Stimulated activated CD4-positive, alpha-beta T cell treated with anti-CD3 and anti-CD28 coated beads, Interleukin-12 subunit alpha, Interleukin-12 subunit beta, amount 100 ng/mL, for 48 hours (primary cell): ENCODE measurements at places on chromosomes 16 and 17.
A peak's percentile ranks its signal among the peaks of the same experiment; 100 is the strongest.

DNA sequence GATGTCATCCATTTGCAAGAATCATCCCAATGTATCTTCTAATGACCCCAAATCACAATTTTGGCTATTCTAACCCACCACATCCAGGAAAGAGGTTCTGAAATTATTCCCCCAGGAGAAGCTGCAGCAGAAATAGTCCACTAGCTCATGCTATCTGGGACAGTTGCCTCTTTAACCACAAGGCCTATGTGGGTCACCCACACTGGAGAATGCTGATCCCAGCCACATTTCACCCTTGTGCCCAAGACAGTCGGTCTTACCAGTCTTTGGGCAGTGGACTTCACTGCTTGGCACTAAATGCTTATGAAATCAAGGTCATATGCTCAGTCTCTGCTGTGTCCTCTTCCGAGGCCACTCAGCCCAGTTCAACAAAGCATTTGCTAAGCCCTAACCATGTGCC is 27.0 kb downstream of the ABCC12 start:
- DNase-seq = no peak

DNA sequence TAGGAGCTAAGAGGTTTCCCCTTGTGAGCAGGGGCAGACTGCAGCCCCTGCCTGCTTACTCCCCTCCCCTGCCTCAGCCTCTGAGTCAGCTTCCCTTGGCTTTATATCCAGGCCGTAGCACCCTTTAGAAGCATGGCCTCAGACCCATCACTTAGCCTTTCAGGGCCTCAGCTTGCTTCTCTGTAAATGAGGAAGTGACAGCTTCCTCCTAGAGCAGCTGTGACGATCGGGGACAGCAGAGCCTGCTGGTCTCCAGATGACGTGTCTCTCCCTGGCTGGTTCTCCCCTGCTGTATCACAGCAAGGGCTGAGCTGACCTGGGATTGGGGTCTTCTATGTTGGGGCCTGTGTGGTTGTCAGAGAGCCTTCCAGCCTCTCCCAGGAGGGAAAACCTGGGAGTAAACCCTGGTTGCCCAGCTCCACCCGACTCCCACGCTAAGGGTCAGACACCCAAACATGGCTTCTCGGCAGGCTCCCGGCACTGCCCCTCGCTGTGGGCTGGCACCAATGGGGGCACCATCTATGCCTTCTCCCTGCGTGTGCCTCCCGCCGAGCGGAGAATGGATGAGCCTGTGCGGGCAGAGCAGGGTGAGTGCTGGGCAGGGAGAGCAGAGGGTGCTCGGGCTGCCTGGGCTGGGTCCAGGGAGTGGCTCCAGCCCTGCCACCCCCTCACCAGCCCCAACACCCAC is 16.3 kb upstream of the MYO15B start:
- DNase-seq = no peak

DNA sequence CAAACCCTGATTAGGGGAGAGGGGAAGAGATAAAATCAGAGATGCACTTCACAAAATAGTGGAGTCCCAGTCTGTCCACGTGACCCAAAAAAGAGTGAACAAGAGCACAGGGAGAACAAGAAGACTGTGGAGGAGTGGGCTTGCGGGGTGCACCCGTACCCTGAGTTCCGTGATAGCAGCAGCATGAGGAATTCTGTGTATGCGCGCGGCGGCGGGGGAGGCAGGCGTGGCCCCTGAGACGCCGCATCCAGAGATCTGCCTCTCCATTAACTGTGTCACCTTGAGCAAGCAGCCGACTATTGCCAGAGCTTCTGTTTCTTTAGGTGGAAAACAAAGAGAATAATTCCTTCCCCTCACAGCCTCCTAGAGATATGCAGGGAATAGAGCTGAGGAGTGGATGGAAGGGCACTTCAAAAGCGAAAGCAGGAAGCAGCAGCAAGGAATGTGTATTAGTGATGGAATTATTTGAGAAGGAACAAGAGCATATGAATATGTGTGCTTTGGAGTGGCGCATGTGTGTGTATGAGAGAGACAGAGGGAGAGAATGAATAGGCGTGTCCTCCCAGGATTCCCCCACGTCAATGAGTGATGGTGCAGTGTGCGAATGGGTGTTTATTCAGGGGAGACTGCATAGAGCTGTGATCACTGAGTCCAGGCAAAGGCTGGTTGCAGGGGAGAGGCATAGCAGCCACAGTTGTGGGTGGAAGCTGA is 10.4 kb upstream of the SOX9 start:
- DNase-seq = no peak

DNA sequence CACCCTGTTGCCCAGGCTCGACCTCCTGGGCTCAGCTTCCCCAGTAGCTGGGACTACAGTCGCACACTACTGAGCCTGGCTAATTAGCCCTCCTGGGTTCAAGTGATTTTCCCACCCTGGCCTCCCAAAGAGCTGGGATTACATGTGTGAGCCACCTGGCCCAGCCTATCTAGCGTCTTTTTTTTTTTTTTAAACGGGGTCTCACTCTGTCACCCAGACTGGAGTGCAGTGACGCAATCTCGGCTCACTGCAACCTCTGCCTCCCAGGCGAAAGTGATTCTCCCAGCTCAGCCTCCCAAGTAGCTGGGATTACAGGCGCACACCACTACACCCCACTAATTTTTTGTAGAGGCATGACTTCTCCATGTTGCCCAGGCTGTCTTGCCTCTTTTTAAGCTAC is 33.3 kb downstream of the GLG1 start:
- no peak for DNase-seq

DNA sequence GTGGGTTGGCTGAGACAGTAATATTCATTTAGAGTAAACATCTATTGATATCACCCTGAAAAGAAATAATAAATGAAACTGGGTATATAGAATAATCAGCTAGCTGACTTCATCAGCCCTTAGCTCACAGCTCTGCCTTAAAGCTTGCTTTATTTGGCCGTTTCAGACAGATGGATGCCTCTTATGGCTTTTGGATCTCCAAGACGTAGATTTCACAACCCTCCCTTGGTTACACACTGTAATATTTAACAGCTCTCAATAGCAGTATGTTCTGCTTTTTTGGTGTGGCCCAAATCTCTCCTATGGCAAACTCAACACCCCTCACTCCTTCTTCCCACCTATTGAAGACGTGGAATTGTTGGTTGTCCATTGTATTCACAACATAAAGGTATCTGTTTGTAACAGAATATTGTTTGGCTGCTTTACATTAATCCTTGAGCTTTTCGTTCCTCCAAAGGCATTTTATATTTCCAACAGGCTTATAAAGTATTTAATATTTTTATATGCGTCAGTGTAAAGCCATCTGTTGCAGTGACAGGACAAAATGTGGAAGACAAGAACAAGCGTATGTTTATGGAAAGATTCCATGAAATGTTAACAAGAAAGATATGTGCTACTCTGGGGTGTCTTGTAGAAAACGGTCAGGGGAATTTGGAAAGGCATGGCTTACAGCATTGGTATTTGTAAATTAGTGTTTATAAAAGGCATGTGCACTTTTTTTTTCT is 837.0 kb upstream of the RBFOX1 start:
- DNase-seq = no peak

- DNase-seq = peak; percentile 58
Measured at GRCh38 chr17:78748730-78749317, 33.2 kb downstream of the CYTH1 start.

- DNase-seq = no peak
Measured at GRCh38 chr17:17269926-17270773, 10.9 kb downstream of the COPS3 start.

- DNase-seq = peak; percentile 15
Measured at GRCh38 chr16:27690608-27691007, 140.7 kb downstream of the KATNIP start.

DNA sequence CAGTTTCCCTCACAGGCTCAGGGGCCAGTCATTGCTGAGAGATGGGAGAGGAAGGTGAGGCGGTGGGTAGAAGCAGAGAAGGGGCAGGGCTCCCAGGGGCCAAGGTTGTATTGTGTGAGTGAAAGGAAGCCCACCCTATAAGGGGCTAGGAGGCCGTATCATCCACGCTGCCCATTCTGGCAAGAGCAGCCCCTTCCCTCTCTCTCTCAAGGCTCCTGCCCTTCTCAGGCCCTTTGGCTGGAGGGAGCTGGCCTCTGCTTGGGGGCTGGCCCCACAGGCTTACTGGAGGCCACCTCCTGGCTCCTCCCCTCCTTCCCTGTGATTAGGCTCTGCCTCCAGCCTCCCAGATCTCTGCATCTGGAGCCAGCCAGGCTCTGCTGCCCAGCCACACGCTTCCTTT is 7.6 kb downstream of the TBKBP1 start:
- DNase-seq = no peak

GRCh38 chr17:50129728-50130558 is at the start of gene SAMD14:
Gene SAMD14, minus strand, starts transcription at chr17:50130160. Its CDS starts 5,201 bp downstream, at chr17:50124959.
- DNase-seq = no peak

DNA sequence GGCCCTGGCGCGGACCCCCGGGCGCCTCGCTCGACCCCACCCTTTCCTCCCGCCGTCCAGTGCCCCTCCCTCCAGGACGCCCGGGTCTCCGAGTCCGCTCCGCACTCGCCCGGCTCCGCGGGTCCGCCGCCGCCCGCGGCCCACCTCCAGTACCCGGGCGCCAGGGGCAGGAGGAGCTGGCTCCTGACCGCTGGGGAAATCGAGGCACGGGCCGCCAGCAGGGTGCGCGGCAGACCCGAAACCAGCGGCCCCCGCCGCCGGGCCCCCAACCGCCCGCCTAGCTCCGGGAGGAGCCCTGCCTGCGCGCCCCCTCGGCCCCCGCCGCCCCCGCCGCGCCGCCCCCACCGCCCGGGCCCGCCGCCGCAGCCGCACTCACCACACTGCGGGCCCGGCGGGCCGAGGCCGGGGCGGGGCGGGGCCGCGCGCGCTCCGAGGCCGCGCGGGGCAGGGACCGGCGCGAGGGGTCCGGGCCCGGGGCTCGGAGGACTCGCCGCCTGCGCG is 333 bp downstream of the MAFG start:
- DNase-seq = no peak

DNA sequence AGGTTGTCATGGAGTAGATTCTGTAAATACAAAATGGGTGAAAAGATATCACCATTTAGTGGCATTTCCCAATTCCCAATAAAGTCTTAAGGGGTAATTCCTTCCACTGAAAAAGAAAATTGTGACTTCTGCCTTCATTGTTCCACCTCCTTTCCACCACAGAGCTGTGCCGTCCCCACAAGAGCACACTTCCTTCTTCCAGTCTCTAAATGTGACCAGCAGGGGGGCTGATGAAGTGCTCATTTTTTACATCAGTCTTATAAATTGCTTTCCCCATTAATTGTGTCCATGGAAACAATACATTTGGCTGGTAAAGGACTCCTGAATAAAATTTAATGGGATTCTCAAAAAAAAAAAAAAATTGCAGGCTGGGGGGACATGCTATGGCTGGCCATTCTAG is 260.8 kb upstream of the PSMD7 start:
- DNase-seq = no peak

DNA sequence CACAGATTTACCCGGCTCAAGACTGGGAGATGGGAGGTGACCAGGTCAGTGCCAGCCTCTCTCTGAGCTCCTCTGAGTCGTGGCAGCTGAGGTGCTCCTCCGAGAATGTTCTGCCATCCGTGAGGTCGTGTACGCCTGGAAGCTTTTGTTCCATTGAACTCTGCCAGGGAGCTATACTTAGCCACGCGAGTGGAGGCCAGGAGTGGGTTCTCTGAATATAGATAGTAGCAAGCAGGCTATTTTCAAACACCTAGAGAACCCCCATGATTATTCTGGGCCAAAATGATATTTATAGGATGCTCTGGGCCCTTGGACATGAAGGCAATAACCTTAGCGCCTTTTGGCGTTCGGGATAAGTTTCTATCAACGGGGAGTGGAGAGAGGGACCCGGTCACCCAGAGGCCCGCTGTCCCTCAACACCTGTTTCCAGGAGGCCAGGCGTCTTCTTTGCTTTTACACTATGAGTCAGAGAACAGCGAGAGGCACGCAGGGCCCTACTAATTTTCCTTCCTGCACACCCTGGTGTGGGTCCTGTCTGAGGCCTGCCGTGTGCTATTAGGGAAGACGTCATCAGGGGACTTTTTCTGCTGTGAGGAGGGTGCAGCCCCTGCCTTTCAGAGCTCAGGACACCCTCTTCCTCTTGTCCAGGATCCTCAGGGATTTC is 11.0 kb upstream of the MVD start:
- no peak for DNase-seq

GRCh38 chr17:5680766-5681165 is 96.5 kb upstream of the NLRP1 start:
- no peak for DNase-seq

DNA sequence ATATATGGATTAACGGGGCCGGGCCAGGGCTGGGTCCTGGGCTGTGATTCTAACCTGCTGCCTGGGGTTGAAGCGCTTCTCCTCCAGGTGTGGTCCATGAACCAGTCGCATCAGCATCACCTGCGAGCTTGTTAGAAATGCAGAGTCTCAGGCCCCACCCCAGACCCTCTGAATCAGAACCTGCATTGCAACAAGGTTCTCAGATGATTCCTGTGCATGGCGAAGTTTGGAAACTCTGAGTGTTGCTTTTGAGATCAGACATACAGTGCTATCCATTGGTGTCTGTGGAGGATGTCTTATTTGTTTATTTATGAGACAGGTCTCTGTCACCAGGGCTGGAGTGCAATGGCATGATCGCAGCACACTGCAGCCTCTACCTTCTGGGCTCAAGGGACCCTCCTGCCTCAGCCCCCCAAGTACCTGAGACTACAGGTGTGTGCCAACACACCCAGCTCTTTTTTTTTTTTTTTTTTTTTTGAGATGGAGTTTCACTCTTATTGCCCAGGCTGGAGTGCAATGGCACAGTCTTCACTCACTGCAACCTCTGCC is 99.8 kb downstream of the PITPNC1 start:
- no peak for DNase-seq

DNA sequence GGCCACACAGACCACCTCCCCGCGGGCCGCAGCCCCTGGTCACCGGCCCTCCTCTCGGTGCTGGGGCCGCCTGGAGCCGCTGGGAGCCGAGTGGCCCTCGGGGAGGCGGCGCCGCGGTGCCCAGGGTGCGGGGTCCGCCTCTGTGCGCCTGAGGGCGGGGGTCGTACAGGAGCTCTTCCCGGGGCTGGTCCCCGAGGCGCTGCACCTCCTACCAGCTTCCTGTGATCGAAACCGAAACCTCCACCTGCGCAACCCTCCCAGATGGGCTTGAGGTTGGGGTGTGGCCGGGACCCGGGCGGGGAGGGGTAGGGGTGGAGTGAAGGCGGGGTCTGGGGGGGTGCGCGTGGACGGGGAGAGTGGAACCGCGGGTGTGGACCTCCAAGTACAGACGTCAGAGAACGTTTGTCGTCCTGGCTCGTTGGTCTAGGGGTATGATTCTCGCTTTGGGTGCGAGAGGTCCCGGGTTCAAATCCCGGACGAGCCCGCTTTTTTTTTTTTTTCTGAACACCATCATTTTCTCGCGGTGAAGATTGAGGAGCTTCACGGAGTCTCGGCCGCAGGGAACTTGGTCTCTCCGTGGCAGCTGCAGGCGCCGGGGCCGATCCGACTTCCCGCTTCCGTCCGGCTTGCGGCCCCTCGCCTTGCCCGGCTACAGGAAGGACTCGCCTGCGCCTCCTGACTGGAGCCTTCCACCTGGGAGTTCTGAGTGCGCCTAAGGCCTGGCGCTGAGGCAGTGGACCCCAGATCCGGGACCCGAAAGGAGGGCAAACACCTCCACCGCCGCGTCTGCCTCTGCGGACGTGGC is 23.9 kb downstream of the ZNF213 start:
- DNase-seq = peak; percentile 87

DNA sequence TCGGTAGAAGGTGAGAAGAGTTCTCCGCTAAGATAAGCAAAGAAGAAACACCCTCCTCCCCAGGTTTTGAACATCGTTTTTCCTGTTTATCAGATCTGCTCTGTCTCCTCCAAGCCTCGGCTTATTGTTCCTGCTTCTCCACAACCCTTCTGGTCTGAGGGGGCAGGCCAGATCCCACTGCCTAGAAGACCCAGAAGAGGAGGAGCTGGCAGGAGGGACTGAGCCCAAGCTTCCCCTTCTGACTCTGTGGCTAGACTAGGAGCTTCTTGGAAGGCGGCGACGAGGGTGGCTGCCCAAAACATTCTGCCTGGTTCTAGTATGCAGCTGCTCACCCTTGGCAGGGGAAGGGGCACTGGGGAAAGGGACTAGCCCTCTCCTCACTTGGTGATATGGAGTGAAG is 5.2 kb upstream of the HOXB5 start:
- no peak for DNase-seq
